NCI-H774 (cell line): ENCODE measurements at places on chromosomes 7 and 10.

DNA sequence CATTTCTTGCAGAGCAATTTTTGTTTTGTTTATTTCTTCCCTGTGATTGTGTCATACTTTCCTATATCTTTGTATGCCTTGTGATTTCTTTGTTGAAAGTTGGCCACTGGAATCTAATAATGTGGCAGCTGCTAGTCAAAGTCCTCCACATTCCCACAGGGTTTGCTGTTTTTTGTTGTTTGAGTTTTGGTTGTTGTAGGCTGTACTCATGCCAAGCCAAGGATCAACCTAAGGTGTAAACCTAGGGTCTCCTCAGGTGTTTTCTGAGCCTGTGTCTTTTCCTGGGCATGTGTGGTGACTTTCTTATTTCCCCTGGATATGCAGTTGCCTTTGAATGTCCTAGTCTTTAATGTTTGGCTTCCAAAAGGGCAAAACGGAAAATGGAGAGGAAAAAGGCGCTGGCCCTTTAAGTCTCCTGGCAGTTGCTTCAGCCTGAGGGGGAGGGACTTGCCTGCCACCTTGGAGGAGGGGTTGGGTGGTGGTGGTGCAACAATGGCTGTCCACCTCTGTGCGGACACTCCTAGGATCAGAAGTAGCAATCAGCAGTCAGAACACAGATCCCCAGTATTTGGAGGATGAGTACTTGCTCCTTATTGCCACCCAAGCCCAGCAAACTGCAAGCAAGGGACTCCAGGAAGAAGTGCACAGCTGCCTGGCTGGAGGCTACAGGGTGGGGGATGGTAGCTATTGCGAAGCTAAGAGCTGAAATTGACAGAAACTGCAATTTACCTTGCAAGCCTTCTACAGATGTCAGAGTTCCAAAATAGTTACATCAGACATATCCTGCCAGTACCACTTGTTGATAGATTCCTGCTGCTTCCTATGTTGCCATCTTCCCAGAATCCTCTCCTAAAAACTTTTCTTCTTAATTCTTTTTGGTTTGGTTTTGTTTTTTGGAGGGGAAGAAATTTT, 5.6 kb upstream of the ZNF518A start:
- DNase-seq, result no peak

DNA sequence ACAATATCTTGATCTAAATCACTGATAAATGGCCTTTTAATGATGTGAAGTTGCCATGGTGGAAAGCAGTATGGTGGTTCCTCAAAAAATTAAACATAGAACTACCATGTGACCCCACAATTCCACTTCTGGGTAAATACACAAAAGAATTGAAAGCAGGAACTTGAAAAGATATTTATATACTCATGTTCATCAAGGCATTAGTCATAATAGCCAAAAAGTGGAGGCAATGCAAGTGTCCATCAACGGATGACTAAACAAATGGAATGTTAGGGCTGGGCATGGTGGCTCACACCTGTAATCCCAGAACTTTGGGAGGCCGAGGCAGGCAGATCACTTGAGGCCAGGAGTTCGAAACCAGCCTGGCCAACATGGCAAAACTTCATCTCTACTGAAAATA, 2.0 kb upstream of the DNAJC12 start:
- no peak for DNase-seq

DNA sequence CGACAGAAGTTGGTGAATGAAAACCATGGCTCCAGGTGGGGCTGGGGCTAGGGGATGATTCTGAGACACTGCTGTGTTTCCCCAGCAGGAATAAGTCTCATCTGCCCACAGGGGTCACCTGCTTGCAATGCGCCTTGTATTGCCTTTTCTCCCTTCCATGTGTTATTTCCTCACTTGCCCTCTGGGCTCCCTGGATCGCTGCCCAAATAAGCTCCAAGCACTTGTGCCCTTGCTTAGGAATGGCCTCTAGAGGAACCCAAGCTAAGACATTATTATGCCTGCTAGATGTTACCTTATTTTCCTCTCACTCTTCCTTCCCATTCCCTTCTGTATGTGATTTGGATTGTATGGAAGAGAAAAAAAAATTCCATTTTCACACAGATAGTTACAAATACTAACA, 24.8 kb upstream of the PLPP4 start:
- DNase-seq, result no peak

GRCh38 chr7:18590241-18590640, 94.7 kb downstream of the HDAC9 start:
- no peak for DNase-seq

GRCh38 chr7:134028853-134029252, 98.3 kb upstream of the LRGUK start:
- DNase-seq, result no peak

DNA sequence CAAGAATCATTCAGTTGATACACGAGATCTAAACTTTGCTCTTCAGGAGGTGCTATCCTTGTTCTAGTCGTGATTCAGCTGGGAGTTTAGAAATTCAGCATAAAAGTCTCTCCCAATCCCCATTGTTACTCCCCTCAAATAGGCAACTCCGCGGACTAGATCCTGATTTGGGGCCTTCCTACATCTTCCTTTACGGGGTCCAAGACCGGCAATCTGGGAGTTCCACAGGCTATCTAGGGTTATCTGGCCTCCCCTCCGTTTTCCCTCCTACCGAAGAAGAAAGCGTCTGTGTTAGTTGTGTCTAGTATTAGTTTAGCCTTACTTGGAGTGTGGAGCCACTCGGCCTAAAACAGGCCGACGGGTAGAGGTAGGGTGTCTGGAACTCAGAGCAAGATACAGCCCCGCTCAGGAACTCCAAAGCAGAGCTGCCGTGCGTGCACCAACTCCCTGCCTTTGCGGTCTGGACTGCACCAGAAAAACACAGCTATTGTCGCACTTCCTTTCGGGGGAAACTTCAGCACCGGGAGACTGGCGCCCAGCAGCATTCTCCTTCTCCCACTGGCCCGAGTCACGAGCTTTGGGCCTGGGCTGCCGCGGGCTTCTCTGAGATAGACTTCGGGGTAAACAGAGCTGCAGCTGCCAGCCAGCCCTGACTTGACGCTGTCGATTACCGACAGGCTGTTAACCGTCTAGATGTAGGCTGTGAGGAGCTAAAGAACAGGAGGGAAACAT, 1.5 kb upstream of the DLX5 start:
- DNase-seq, result peak; percentile 61

DNA sequence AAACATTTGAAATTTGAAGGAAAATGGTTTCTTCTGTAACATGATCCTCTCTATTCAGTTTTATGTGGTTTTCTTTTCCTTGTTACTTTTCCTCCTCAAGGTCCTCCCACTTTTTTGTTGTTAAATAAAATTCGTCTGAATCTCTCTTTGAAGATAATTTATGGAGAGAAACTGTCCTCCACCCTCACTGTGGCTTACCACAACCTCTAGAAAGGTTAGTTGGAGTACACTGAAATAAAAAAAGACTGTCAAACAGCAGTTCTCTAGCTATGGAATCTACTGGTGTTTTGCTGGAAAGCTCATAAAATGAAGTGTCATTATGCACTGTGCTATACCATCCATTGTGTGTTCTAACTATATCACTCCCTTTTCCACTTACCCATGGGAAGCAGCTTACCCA, 189.4 kb downstream of the HDAC9 start:
- DNase-seq, result no peak

DNA sequence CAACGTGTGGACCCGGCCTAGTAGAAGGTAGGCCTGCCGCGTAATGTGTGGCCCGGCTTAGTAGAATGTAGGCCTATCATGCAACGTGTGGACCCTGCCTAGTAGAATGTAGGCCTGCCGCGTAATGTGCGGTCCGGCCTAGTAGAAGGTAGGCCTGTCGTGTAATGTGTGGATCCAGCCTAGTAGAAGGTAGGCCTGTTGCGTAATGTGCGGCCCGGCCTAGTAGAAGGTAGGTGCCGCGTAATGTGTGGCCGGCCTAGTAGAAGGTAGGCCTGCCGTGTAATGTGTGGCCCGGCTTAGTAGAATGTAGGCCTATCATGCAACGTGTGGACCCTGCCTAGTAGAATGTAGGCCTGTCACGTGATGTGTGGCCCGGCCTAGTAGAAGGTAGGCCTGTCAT, 11.9 kb upstream of the GTPBP4 start:
- DNase-seq, result no peak

DNA sequence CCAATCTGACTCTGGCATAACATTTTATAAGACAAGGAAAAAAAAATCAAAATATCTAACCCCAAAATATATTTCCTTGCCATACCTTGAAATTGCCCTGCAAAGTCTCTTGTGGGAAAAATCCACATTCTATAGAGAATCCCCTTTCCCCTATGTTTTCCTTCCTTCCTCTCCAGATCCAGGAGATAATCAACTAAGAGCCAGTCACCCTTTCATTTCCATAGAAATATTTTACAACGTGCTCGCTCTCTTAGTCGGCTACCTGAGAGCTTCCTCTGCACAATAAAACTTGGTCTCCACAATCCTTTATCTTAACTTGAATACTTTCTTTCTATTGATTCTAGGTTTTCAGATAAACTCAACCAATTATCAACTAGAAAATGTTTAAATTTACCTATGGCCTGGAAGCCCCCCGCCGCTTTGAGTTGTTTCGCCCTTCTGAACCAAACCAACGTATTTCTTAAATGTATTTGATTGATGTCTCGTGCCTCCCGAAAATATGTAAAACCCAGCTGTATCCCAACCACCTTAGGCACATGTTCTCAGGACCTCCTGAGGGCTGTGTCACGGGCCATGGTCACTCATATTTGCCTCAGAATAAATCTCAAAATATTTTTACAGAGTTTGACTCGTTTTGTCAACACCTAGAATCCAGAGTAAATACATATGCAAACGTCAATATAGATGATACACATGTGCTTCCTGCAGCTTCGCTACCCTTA, 869 bp downstream of the PSAP start:
- no peak for DNase-seq

DNA sequence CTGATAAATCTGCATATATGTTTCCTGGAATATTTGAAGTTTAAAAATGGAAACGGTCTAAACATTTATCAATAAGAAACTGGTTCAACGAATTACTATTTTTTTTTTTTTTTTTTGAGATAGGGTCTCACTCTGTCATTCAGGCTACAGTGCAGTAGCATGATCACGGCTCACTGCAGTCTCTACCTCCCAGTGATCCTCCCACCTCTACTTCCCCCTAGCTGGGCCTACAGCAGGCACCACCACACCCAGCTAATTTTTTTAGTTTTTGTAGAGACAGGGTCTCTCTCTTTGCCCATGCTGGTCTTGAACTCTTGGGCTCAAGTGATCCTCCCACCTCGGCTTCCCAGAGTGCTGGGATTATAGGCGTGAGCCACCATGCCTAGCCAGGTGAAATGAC, 68.3 kb downstream of the UBE2H start:
- DNase-seq, result no peak

DNA sequence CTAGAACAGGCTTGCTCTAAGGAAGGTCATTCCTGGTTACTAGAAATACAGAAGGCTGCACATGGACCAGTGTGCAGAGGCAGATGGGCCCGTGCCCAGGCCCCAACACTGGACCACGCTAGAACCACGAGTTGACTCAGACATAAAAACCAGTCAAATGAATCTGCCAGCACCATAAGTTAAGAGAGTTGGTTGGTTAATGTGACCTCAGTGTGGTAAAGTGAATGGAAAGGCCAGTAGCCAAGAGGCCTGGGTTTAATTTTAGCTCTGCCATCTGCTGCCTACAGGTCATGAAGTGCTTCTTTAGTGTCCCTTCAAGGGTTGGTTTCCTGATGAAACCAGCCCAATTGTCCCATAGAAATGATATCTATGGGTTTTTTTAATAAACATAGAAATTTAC, 329.6 kb upstream of the NRP1 start:
- no peak for DNase-seq

- no peak for DNase-seq
These were observed 18.0 kb upstream of the TBL2 start for GRCh38 chr7:73596191-73597065.

- DNase-seq, result no peak
These were observed 106.2 kb downstream of the SNX10 start for GRCh38 chr7:26397796-26398426.

- DNase-seq, result no peak
These were observed 9.3 kb downstream of the TMEM248 start for GRCh38 chr7:66930341-66930740.

DNA sequence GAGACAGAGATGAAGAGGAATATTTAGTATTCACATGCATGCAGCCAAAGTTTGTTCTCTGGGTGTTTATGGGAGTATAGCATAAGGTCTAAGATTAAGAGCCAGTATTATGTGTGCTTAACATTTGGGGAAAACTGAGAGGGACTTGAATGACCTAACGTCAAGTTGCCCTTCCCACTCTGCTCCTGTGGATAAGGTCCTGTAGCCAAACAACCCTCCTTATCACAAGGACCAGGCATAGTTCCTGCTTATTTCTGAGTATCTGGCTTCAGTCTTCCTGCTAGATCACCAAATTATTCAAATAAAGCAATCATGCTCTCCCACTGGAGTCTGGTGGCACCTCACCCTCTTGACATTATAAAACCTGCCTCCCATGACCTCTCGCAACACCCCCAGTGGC, 137.9 kb upstream of the SEMA3E start:
- no peak for DNase-seq

DNA sequence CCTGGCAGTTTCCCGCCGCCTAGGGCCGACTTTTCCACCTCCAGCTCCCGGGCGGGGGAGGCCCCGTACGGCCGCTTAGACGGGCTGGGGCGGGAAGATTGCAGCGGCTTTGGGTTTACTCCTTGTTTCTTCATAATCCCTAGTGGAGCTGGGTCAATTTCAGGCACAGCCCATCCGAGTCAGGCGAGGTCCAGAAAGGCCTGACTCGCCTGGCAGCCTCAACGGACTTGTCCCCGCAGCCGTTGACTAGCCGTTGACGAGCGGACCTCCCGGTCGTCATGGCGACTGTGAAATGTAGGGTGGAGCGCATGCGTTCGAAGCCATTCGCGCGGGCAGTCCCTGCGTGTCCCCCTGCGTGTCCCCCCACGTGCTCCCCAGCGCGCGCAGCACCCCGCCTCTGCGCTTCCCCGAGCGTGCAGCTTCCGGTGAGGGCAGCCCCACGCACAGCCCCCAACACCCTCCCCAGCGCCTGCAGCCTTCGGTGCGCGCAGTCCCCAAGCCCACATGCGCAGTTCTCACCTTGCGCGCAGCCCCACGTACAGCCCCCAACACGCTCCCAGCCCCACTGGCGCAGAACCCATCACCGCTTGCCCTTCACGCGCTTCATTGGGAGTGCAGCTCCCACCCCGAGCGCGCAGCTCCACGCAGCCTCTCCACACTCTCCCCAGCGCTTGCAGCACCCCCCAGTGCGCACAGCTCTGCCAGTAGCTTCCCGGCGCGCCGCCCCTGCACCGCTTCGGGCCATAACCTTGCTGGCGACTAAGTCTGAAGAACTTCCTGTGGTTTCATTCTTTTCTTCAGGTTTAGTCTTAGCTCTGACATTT, 67.8 kb downstream of the TBX20 start:
- DNase-seq, result peak; percentile 50

DNA sequence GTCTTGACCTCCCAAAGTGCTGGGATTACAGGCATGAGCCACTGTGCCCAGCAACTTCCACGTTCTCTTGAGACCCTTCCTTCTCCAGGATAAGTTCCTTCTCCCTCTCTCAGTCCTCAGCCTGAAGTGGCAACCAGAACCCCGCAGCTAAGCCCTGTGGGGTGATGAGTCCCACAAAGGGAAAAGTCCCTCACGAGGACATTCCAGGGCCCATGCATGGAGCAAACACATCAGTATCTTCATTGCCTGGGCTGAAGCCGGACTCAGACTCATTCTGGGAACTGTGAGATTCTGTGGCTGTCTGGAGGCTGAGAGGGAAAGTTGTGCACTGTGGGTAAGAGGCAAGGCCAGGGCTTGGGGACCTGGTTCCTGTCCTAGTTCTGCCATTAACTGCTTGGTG, 622.9 kb downstream of the GALNT17 start:
- DNase-seq, result no peak
